Fibroblast of skin of right quadriceps (primary cell): ENCODE measurements at places on chromosomes 12 and 14.
A peak's percentile ranks its signal among the peaks of the same experiment; 100 is the strongest.

- DNase-seq = peak; percentile 26
Observed at GRCh38 chr14:20278414-20278813, 27.3 kb downstream of the TTC5 start.

DNA sequence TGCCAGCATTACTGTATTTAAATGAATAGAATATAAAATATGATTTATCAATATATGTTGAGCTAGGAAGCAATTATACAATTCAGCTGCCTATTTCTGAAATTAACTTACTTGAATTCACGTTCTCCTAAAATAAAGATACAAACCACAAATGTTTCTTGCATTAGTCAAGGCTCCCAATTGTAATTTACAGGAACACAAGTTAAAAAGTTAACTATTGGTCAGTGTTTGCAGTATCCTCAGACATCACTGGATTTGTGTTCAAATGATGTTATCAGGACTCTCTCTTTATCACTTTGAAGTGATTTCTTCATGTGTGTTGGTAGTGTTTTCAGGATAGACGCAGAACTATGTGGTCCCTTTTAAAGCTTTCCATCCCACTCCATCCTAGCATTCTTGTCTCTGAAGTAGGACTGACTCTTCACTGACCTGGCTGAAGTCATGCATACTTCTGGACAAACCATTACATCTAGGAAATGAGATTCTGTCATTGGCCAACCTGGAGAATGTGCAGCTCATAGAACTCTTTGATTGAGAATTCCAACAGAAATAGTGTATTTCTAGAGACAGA is 156.1 kb downstream of the KICS2 start:
- DNase-seq = peak; percentile 30

DNA sequence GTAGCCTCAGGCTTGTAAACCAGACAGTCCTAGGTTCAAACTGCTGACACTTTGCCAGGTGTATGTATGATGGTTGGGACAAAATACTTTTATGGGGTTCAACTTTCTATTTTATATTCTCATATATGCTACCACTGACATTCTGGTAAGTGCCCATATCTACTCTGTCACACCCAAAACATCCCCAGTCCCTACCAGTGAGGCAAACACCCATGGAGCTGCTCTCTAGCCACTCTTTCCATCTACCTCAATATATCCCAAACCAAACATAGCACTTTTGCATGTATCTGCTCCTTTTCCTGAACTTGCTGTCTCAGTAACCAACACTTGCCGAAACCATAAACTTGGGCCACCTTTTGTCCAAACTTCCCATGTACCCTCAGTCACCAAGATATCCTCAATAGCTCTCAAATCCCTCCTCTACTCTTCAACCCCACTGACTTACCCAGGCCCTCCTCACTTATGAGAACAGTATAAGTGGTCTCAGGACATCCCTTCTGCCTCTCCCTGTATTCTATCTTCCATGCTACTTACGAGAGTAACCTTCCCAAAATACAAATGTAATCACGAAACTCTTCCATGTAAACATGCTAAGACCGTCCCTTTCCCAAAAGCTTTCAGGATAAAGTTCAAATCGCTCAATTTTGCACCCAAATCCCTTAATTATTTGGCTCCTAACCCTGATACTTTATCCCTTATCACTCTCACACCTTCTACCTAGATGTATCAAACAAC is 3.6 kb downstream of the GALC start:
- no peak for DNase-seq

GRCh38 chr14:31110872-31111271 is 84.7 kb upstream of the STRN3 start:
- DNase-seq = no peak

GRCh38 chr12:109946505-109946904 is 46.4 kb downstream of the TCHP start:
- peak; percentile 69 for DNase-seq

DNA sequence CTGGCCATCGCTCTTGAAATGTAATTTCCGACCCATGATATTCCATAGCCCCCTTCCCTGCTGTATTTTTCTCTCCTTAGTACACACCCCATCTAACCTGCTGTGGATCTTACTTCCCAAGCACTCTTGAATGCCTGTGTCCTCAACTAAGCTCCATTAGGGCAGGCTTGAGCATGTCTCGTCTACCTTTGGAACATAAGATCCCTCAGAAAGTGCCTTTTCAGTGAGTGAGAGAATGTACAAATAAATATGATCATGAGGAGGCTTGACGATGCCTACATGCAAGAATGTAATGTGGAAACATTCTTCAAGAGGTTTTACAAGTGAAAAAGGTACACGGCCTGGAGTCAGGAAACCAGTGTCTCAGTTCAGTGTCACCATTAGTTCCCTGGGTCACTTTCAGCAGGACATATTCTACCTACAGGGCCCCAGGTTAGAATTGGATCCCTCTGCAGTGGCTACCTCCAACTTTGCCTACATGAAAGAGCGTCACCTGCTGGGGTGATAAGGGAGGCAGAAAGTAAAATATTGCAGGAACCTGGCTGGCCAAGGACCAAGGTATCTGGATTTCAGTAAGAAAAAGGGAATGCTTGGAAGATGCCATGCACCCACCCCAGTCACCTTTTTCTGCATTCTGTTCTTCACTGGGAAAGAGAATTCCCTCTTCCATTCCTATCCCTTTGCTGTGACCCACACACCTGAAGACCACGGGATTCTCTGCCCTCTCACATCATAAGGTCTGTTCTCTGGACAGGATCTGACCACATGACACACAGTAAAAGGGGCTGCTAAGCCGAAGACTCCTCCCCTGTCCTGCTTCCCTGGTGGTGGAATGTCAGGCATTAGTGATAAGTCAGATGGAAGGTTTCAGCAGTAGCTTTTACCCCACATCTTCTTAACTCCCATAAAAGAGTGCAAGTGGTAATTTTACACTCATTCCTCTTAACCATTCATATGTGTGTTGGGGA is 24.6 kb upstream of the SERPINA1 start:
- DNase-seq = no peak

GRCh38 chr12:96152164-96152563 is 42.0 kb upstream of the ELK3 start:
- no peak for DNase-seq

GRCh38 chr12:32475724-32476123 is 76.4 kb downstream of the FGD4 start:
- no peak for DNase-seq

DNA sequence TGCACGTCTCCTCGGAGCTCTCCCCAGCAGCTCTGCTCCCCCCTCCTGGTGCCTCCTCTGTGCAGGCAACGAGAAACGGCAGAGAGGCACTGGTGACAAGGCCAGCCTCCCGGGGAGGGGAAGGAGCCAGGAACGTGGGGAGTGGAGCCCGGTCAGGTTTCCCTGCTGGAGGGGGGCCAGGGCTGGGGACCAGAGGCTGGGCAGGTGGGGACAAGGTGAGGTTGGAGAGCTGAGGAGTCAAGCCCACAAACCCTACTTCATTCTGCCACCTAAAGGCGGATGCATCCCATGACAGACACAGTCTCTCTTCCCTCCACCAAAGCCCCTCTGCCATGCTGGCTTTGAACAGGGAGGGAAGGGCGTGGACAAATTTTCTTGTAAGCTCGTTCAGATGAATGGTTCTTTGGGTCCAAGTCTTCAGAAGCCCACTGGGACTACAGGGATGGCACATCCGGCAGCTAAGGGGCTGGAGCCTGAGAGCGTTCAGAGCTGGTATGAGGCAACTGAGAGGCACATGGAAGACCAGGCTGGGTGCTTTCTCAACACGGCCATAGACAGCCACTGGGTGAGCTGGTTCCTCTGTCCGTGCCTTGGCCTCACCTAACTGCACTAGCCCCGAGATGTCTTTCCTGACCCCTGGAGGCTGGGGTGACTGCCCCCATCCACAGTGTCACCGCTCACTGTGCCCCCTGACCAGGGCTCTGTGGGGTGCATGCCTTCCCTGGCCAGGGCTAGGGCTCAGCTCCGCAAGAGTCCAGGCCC is 105.9 kb downstream of the RBM19 start:
- no peak for DNase-seq

- DNase-seq = peak; percentile 82
Observed at GRCh38 chr14:56004786-56005185, 113.4 kb upstream of the PELI2 start.

- peak; percentile 32 for DNase-seq
Observed at GRCh38 chr12:43540470-43540869, 11.5 kb downstream of the ADAMTS20 start.

DNA sequence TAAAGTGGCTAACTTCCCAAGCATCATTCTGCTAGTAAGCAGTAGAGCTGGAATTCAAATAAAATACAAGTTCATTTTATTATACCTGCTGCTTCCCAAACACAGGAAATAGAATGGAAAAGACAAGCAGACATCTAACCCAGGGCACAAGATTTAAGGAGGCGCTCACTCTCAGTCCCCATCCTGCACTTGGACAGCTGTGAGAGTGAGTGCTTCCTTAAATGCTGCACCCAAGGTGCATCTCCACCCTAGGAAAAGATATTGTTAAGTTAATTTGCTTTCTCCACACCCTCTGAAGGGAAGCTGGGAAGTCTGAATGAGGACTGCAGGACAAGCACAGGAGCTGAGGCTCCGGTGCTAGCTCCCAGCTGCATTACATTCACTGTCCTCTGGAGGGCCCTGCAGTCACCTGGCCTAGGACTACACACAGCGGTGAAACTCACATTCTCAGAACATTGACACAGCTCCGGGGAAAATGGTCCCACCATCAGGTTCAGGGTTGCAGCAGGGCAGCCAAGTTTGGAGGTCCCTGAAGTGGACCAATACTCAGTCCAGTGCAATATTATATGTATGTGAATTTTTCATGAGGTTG is 14.2 kb downstream of the HEBP1 start:
- no peak for DNase-seq

DNA sequence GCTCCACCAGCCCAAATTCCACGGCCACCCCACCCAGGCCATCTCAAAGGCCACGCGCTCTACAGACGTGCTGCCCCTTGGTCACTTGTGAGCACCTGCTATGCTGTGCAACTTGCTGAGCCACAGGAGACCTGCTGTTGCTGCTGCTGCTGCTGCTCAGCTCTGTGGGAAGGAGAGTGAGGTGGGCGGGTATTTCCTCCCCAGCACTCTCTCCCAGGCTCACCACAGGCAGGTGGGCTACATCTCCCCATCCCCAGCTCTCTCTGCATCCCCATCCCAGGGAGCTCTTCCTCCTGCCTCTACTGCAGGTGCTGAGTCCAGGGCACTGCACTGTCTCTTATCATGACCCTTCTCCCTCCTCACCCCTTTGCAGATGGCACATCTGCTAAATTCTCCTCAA is 306.9 kb downstream of the BCL11B start:
- DNase-seq = no peak

GRCh38 chr14:58597041-58597440 is 40.7 kb upstream of the DACT1 start:
- no peak for DNase-seq

- no peak for DNase-seq
Observed at GRCh38 chr12:64660237-64661018, 50.1 kb downstream of the RASSF3 start.

DNA sequence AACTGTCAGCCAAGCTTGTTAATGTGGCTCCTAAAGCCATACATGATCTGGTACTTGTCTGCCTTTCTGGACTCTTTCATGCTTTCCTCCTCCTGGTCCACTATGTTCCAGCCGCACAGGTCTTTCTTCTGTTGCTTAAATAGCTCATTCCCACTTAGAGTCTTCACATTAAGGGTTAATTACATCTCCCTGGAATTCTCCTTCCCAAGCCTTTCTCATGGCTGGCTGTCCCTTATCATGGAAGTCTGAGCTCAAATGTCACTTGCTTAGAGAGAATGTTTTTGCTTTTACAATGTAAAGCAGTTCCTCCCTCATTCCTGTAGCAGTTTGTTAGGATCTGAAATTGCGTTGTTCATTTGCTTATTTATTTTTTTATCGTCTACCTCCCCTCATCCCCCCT is 199.6 kb downstream of the TRHDE start:
- DNase-seq = no peak
